T-helper 2 cell treated with Interferon-gamma antibody and Interleukin-4, amounts not matched to agents 100 ng/mL and 5 ng/mL, for 36 hours (primary cell): ENCODE measurements at places on chromosomes 1 and 21. TPM values are rescaled to one million over a fixed set of nuclear protein-coding genes. Genes with fewer than 3 reads are reported as not detected.

F5 gene
- 8.2 and 9.1 TPM in 2 replicates for total RNA-seq

RPAP2 gene
- total RNA-seq, result 33.6 and 38.1 TPM in 2 replicates

TSPAN2 gene
- 3.3 and 3.4 TPM in 2 replicates for total RNA-seq

C8B gene
- not detected in 2 replicates for total RNA-seq
